ENCODE measurements at places on chromosomes 4 and X.

- DNase-seq, result no peak
These were observed 707 bp upstream of the UNC5C start for GRCh38 chr4:95549246-95550114.

DNA sequence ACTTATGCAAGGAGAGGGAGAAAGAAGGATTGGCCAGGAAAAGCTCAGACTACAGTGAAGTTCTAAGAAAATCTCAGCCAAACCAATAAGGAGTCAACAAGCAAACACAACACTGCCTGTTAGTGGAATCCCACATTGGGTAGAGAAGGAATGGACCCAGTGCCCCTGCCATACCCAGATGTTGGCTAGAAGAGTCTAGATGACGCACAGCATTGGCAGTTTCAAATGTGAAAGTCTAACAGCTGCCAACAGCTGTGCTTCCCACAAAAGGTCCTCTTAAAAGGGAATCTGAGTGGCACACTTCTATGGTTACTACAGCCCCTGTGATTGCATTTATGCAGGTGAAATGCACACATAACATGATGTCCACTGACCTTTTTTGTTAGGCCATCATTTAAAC lies 37.2 kb upstream of the CPEB2 start:
- no peak for DNase-seq

DNA sequence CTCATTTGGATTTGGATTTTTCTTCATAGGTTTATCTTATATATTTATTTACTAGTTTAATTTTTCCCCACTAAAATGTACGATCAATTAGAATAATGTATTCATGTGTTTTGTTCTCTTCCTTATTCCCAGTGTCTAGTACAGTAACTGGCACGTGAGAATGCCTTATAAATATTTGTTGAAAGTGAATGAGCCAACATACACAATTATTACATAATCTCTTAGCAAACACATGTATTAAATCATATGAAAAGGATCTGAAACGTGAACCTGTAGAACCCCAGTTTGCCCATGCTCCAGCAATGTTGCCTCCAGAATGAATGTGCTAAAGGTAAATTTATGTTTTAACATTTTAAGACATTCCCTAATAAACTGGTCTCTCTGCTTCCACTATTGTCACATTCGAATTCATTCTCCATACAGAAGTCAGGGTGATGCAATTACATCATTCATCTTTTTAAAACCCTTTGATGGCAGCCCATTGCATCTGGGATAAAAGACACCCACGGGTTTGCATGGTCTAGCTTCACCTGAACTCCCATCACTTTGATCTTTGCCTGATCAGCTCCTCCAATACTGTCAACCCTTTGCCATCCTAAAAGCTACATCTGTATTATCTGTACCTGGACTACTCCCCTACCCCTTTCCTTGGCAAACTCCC lies 30.7 kb upstream of the AREG start:
- DNase-seq, result no peak

- DNase-seq, result no peak
These were observed 103.1 kb upstream of the VCX2 start for GRCh38 chrX:8274170-8274569.

DNA sequence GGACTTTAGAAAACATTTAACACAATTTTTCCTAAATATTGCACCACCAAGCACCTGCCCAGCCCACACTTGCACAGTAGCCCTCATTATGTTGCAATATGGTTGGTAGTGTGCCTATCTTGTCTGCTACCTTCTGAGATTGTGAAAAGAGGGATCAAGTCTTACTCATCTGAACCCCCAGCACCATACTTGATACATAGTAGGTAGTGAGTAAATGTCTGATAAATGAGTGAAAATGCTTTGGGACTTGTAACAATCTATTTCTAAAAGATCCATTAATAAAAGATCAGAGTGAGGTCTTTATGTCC lies 118.4 kb upstream of the MED14 start:
- DNase-seq, result no peak

- no peak for DNase-seq
These were observed 248.2 kb upstream of the TEX13A start for GRCh38 chrX:105468741-105469140.

GRCh38 chr4:79455216-79455615 lies 47.2 kb upstream of the GK2 start:
- DNase-seq, result no peak

DNA sequence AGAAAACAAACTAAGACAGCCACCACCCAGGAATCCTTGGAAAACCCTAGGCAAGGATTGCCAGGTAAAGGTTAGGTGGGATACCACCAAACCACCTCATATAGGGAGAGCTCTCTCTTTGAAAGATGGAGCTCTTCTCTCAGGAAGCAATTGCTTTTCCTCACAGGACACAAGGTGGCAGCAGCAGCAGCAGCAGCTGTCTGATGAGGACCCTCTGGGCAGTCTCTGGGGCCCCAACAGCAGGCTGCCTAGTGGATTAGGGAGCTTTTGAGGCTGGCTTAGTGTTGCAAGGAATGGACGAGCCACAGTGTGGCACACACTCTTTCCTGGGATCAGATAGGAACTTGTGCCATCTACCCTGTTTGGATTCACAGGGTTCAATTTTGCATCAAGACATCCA lies 41.4 kb upstream of the CHRDL1 start:
- no peak for DNase-seq

DNA sequence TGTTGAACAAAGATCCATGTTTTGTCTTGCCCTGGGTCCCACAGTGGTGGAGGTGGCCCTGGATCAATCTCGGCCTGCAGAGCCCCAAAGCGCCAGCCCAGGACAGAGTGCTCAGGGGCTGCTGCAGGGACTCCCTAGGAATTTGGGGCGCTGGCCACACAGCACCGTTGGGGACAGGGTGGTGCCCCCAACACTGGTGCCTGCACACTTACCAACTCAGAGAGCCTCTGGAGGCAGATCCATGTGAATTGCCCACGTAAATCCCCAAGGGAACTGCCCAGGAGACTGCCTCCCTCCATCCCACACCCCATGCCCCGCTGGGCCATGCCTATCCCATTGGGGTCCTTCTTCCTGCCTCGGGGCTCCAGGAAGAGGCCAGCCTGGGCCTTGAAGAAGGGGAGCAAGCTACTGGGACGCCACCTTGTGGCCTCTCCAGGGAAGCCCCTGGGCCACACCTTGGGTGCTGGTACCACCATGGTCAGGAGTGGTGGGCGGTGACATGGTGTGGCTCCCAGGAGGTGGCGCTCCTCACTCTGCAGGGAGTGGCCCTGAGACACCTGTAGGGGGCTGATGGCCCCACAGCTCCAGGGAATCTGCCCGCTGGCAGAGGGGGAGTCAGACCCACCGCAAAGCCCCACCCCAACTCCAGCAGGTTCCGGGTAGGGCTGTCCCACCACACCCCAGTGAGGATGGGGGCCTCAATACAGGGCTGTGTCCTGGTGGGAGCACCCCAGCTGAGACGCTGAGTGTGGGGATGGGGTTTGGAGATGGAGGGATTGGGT lies 22.8 kb downstream of the CFAP99 start:
- DNase-seq, result no peak

DNA sequence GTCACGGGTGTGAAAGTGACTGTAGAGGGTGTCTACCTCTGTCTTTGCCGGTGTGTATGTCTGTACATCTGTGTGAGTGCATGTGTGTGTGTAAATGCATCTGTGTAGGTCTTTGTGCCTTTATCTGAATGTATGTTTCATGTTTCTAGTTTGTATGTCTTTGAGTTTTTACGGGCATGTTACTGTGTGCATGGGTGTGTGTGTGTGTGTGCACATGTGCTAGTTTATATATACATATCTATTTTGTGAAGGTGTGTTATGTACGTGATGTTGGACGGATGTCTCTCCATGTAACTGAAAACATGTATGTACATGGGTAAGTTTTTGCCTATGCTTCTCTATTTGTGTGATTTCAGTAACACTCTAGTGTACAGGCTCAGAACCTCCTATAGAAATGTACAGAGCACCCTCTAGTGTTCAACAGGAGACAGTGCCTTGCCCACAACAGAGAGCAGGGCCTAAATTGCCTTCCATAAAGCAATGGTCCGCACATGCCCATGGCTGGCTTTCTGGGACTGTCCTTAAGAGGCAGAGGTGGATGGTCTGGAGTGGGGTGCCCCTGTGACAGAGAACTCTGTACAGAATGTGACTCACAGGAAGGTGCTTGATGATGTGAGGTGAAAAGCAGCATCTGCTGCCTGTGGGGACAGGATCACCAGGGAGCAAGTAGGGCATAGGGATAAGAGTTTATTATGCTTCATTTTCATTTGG lies 343.5 kb downstream of the RAPGEF2 start:
- DNase-seq, result peak; percentile 9

- DNase-seq, result no peak
These were observed 133.5 kb downstream of the SCFD2 start for GRCh38 chr4:53232371-53232770.
